ENCODE measurements at places on chromosomes 16 and 17.

DNA sequence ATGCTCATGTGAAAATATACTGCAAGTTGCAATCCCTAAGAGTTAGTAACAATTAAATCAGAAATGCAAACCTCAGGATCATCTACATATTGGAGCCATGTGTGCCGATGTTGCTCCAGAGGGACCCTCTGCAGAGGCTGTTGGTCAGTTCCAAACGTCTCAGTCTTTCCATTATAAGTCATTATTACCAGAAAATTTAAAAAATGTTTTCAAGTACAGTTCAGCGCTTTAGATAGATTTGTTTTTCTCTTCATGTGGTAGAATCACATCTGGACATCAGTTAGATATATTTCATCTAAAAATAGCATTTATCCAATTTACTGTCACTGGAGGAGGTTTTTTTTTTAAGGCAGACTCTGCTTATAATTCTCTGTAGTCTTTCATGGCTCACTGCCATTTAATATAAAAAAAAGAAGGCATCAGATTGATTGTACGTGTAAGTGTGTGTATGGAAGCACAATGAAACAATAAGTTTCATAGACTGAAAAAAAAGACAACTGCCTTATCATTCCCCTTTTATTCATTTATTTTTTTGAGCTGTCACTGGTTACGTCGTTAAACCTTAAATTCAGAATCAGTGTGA lies 46.1 kb upstream of the MARCHF10 start:
- no peak for DNase-seq

DNA sequence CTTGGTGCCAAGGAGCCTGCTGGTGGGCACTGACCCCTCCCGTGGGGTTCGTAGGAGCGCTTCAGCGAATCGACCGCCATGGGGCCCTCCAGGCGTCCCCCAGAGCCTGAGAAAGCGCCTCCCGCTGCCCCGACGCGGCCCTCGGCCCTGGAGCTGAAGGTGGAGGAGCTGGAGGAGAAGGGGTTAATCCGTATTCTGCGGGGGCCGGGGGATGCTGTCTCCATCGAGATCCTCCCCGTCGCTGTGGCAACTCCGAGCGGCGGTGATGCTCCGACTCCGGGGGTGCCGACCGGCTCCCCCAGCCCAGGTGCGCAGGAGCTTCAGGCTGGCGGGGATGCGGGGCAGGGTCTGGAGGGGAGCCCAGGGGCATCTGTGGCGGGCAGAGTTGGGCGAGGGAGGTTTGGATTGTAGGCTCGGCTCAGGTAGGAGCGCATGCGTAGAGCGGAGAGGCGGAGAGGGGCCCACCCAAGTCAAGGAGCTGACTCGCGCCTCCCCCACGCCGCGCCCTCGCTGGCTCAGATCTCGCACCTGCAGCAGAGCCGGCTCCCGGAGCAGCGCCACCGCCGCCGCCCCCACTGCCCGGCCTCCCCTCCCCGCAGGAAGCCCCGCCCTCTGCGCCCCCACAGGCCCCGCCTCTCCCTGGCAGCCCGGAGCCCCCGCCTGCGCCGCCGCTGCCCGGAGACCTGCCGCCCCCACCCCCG lies 19.8 kb downstream of the FMNL1 start:
- DNase-seq, result no peak

GRCh38 chr17:20156196-20157000 lies 147.2 kb downstream of the SPECC1 start:
- no peak for DNase-seq

DNA sequence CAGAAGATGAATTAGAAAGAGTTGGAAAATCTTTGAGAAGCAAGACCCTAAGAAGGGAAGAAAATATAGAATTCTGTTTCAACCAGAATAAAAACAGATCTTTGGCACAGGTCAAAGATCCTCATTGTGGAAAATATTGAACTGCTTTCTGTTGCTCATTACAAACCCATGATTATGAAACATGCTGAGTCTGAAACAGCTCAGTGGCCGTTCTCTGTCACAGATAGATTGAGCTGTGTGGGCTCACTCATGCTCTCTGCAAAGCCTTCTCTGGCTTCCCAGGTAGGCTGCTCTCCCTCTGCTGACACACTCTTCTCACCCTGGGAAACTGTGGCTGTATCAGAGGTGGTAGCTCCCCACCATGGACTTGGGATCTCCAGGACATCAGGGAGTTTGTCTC lies 3.4 kb upstream of the KRT38 start:
- no peak for DNase-seq

- DNase-seq, result no peak
Measured at GRCh38 chr16:85278839-85279238, 166.6 kb upstream of the CIBAR2 start.

DNA sequence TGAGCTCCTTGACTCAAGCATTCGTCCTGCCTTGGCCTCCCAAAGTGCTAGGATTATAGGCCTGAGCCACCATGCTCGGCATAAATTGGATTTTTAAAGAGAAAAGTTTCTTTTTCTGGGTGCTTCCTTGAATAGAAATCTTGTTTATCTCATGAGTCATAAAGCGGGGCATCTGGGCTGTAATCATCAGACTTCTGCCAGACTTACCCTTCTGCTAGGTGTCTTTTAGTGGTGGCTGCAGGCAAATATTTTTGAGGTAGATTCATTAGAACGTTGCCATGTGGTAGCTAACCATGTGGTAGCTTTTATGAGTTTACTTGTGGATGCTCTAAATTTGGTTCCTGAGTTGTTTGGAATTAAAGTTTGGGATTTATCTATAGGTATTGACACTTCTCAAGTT lies 13.4 kb downstream of the PGS1 start:
- DNase-seq, result no peak

DNA sequence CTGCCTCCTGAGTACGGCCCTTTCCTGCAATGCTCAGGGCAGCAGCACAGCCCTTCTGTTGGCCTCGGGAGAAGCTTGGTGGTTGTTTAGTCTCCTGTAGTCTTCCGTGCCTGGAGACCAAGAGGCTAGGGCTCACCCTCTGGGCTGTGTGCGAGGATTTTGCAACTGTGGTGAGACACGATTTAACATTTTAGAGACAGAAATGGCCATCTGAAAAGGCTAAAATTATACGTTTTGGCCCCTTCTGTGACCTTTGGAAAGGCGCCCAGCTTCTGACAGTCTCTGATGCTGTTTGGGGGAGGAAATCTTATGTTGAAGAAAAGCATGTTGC lies 33.1 kb downstream of the FOXL1 start:
- no peak for DNase-seq

DNA sequence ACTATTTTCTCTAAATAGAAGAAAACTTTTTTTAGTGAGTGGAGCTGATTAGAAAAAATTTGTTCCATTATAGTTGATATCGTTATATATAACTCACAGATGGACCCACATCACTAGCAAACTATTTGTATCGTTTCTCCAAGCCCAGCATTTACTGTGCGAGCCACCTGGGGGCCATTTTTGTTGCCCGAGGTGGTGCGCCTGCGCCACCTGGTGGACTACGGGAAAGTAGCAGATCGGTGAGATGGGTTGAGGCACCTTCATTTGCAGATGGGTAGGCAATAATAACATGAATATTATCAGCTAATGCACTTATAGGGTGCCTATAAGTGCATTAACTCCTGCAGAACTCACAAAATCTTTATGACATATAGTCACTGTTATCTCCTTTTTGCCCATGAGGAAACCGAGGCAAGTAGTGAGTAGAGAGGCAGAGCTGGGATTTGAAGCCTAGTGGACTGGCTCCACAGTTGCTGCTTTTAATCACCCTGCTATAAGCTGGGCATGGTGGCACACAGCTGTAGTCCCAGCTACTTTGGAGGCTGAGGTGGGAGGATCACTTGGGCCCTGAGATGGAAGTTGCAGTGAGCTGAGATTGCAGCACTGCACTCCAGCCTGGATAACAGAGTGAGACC lies 23.2 kb upstream of the NTN1 start:
- peak; percentile 75 for DNase-seq

- DNase-seq, result no peak
Measured at GRCh38 chr17:50129728-50130558, at the start of gene SAMD14. TSS of gene SAMD14 (minus strand) at chr17:50130160. CDS start at chr17:50124959, 5,201 bp downstream.

- no peak for DNase-seq
Measured at GRCh38 chr17:72008236-72008876, 112.5 kb upstream of the SOX9 start.

DNA sequence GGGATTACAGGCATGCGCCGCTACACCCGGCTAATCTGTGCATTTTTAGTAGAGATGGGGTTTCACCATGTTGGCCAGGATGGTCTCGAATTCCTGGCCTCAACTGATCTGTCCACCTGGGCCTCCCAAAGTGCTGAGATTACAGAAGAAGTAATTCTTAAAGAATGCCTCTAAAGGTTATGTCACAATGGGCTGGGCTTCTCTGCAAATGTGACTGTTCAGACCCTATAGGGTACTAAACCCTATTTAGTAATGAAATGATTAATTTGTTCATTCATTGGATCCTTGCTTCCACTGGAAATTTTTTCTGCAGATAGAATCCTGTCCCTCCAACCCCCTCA lies 108.8 kb upstream of the CORO6 start:
- no peak for DNase-seq

GRCh38 chr16:12674071-12674470 lies 129.6 kb downstream of the CPPED1 start:
- DNase-seq, result no peak

DNA sequence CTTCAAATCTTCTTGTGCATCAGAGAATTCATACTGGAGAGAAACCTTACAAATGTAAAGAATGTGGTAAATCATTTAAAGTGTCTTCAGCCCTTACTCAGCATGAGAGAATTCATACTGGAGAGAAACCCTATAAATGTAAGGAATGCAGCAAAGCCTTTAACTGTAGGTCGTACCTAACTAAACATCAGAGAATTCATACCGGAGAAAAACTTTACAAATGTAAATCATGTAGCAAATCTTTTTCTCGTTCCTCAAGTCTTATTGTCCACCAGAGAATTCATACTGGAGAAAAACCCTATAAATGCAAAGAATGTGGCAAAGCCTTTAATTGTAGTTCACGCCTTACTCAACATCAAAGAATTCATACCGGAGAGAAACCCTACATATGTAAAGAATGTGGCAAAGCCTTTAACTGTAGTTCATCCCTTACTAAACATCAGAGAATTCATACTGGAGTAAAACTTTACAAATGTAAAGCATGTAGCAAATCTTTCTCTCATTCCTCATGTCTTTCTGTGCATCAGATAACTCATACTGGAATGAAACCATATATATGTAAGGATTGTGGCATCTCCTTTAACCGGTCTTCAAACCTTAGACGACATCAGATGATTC lies 118.5 kb upstream of the ZNF267 start:
- no peak for DNase-seq

DNA sequence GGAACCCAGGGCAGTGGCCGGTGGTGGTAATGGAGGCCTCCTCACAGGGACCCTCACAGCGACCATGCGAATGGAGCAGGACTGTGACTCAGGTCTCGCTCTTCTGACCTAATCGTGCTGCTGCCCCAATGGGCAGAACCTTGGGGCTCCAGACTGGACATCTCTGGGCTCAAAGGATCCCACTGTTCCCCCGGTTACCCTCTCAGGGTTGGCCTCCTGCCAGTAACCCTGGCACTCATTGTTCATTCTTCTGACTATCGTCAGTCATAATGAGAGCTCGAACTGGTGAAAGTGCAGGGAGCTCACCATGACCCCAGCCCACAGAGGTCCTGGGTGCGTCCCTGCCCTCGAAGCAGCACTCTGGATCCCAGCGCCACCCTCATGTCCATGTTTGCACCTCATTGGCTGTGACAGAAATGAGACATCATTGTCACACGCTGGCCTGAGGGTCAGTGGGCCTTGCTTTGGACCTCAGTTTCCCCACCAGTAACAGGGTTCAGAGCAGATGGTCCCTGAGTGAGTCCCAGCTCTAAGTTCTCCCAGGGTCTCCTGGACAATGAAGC lies 4.0 kb upstream of the NPRL3 start:
- no peak for DNase-seq
